ENCODE measurements at places on chromosomes 6 and 20.

GRCh38 chr6:44481760-44482159 lies 94.3 kb downstream of the CDC5L start:
- no peak for DNase-seq

DNA sequence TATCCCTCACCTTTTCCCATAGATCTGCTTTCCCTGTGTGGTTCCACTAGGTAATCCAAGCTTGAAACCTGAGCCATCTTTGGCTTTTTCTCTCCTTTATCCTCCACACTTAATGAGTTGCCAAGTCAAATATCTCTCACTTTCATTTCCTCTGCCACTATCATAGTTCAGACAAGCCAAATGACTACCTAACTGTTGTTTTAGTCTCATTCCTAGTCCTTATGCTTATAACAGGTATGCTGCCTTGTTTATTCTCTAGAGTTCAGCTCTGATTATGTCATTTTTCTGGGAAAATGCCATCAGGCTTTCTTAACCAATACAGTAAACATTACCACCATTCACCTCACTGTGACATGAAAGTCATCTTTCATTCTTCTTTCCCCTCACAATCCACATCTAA lies 6.5 kb downstream of the EFHC1 start:
- DNase-seq = no peak

DNA sequence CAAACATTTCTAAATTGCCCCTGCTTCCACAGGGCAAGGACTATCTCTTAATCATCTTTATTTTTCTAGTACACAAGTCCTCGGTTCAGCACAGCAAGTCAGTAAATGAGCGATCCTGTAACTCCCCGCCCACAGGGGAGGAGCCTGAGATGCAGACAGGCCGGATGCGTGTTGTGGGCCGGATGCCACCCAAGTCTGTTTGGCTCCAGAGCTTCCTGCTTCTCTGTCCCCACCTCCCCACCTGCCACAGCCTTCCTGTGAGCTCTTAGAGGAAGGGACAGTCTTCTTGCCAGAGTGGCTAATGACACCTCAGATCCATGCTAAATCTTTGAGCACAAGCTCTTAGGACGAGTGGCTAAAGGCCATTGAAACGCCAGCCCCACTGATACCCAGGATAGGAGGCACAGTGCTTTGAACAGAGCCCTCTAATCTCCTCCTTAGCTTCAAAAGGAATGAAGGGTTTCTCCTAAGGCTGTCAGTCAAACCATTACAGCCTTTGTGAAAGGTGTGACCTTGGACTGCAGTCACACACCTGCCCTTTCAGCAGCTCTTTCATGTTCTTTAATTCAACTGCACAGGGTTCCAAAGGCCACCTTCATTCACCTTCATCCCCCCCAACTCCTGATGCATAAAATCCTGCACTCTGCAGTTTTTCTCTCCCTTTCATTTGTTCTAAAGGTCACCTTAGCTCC lies 264.3 kb downstream of the TFAP2C start:
- no peak for DNase-seq

GRCh38 chr6:235763-236360 lies 56.4 kb upstream of the DUSP22 start:
- peak; percentile 80 for DNase-seq

- DNase-seq = peak; percentile 20
Measured at GRCh38 chr6:2990248-2990931, 9.3 kb upstream of the NQO2 start.

DNA sequence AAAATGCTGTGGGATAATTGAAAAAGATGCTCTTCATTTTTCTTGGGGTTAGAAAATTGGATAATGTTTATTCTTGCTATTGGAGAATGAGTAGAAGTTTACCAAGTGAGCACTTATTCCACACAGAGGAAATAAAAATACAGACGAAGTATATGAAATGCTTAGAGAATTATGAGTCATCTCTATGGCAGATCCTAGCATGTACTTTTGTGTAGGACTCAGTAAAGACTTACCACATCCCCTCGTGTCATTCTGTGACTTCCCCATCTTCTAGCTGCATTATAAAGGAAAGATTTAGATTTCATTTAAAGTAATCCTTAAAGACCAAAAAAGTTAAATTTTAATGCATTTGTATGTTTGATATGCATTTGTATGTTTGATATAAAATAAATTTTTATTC lies 685.6 kb downstream of the TBC1D32 start:
- no peak for DNase-seq

DNA sequence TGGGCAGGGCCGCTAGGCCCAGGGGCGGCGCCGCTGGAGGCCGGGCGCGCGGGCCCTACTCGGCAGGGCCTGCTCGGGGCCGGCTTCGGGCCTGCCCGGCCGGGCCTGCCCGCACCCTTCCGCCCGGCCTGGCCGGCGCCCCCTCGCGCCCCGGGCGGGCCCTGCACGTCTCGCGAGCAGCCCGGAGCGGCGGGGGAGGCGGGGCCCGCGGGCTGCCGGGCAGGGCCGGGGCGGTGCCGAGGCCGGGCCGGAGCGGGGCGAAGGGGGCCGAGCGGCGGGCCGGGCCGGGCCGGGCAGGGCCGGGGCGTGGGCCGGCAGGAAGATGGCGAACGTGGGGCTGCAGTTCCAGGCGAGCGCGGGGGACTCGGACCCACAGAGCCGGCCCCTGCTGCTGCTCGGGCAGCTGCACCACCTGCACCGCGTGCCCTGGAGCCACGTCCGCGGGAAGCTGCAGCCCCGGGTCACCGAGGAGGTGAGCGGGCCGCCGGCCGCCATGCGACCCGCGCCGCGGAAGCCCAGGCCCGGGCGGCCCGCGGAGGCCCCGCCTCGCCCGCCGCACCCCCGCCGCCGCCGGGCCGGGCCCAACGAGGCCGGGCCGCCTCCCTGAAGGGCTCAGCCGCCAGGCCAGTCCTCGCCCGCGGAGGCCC lies at the start of gene NPEPL1:
TSS of gene NPEPL1 (plus strand) at position 222 of the 647 bp plus-strand sequence. CDS start at position 323, 101 bp downstream.
- peak; percentile 85 for DNase-seq

DNA sequence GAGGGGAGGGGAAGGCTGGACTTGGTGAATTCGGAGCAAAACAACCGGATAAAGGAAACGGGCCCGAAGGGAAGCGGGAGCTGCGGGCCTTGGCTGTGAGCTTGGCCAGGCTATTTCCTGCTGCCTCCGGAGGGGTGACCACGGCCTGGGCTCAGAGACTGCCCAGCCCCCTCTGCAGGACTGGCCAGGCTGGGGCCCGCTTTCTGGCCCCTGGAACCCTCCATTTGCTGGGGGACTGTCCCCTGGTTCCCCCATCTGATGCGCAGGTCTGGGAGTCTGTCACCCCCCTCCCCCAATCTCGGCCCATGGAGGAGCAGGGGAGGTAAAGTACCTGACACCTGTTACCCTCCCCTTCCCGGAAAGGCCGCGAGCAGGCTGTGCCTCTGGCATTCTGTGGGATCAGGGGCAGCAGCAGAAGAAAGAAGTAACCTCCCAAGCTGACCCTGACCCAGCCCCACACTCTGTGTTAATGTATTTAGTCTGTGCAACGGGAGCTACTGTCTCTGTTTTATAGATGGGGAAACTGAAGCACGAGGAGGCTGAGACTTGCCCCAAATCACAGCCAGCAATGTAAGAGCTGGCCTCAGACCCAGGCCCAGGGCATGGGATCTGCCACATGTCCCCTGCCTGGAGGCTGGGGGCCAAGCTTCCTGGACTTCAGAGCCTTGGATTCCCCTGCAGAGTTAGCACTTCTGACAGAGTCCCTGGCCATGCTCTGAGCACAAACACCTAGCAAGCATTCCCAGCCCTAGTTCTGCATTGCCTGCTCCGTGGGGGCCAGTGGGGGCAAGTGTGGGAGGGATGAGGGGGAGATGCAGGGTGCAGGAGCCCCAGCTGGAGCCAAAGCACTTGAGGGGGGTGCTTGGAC lies 3.5 kb downstream of the C20orf204 start:
- no peak for DNase-seq

DNA sequence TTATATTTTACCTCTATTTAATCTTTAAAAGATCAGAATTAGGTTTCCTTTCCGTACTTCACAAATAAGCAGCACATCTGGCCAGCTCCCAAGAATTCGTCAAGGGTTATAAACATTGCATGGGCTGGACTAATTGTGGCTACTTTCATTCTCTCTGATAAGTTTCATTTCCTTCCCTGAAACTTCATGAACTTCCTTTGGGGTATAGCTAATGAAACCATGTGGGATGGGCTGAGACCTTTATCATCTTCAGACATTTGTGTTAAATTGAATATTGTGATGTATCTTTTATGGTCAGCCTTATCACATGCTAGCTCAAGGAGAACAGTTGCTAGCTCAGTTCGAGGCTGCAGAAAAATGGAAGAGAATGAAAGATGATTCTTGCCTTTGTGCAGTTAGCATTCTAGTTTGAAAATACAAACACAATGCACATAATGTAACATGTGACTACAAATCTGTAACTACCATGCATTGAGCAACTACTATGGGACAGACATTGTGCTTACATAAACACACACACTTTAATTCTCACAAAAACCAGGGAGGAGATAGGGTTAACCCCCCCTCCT lies 1.7 kb upstream of the GMPR start:
- peak; percentile 61 for DNase-seq

GRCh38 chr6:11331111-11331510 lies 98.6 kb upstream of the NEDD9 start:
- no peak for DNase-seq

DNA sequence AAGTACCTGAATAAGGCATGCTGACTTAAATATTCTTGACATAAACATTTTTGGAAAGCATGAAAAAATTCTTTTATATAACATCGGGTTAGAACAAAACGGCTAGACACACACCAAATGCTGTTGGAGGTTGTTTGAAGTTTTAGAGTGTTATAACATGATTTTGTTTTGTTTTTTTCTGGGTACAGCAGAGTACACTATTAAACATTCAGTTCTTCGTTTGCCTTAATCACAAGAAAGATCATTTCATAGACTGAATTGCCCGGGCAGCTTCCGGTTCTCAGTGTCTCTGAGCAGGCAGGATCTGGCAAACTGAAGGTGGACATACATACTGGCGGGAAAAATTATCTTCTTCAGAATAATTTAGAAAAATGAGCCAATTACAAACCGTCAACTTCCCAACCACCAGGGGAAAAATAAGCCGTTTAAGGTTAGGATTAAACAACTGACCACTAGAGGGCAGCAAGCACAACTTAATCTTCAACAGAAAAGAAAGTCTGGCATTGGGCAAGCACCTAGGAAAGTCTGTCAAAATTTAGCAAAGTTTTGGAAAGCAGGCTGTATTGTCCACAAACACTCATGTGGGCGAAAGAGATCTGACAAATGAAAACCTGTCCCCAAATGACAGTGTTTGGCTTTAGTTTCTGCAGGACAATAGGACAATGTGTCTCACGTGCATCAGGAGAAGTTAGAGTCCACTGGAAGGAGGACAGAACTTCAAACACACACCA lies 15.0 kb downstream of the ZNF217 start:
- peak; percentile 88 for DNase-seq

- no peak for DNase-seq
Measured at GRCh38 chr20:37337208-37337991, 8.5 kb upstream of the SRC start.

DNA sequence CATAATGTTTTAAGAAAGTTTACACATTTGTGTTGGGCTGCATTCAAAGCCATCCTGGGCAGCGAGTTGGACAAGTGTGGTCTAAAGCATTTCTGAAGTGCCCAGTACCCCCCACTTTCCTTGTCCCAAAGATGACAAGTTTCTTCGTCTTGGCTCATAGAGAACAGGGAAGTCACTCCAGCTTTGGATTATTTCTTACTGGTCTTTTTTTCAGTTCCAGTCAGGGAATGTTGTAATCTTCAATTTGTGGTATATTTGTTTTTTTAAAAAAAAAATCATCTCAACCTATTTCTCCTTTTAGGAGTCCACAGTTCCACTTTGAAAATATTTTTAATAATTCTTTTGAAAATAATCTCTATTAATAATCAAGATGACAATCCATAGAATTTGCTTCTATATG lies 34.0 kb downstream of the SLX4IP start:
- DNase-seq = no peak

DNA sequence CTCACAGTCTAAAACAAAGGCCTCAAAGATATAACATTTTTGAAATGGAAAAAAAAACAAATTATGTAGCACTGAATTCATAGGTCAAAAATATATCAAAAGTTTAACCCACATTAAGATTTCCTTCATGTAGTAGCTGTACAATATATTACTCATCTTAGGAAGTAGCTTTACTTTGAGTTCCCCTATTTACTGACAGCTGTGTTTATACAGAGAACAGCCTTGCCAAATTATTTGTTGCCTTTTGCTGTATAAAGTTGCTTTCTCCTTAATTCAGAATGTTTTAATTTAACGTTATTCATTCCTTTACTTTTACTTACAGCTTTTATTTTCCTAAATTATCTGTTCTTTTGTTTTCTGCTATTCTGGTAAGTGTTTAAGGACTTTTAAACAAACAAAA lies 181.0 kb downstream of the COL12A1 start:
- DNase-seq = no peak

DNA sequence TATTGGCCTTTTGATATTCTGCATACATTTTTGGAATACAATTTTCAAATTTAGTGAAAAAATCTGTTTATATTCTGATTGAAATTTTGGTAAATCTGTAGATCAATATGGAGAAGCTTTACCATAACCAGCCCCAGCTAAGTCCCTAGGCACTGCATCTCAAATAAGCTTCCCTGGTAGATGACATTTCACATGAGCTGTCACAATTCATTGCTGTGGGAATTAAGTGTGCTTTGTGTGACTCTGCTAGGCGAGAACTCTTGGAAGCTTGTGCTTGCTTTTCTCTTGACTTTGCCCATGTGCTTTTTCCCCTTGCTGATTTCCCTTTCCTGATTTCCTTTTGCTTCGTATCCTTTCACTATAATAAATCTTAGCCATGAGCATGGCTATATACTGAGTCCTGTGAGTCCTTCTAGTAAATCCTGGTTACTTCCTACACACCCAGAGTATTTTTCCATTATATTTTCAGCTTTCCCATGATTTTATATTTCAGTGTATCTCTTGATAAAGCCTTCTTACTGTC lies 166.5 kb upstream of the MMS22L start:
- no peak for DNase-seq

- no peak for DNase-seq
Measured at GRCh38 chr20:38671701-38672292, 52.5 kb upstream of the SLC32A1 start.

DNA sequence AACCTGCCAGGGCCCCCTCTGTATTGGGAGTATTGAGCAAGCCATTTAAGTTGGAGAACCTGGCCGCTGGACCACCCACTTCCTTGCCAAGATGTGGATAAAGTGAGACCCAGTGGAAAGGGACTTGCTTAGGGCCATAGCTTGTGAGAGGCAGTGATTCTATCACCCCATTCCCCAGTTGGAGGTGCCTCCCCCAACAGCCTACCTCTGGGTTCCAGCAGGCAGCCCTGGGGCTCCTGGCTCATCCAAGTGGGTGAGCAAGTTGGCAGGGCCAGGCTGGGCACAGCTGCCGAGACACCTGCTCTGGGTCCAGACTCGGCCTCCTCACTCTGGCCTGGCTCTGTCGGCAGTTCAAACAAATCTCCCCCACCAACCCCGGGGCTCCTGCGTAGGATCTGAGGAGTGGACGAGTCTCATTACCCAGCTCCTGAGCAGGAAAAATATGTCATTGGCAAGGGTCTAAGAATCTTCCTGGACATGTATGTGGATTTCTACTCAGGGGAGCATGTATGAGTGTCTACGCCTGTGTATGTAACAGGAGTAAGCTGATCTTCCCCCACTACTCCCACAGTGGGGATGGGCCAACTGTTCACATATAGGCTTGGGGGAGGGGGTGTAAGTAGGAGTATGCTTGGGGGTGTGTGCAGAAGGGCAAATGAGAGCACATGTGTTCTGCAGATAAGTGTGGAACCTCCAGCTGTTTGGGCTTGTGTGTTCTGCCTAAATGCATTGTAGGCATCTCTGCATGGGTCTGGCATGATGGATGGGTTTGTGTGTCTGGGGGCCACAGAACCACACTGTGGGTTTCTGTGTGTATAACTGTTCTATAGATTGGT lies 1.9 kb downstream of the ID1 start:
- no peak for DNase-seq

GRCh38 chr6:8085053-8085511 lies 17.3 kb downstream of the EEF1E1 start:
- no peak for DNase-seq

GRCh38 chr20:48236000-48236970 lies 451.0 kb upstream of the SULF2 start:
- DNase-seq = peak; percentile 64

Measured in MM.1S (cell line).